ENCODE measurements at places on chromosomes 16 and 17. TPM values are rescaled to one million over a fixed set of nuclear protein-coding genes. Genes with fewer than 3 reads are reported as not detected.

The ODAD4 gene
- total RNA-seq, result 0.38 TPM

The TBX4 gene
- not detected for total RNA-seq

The ADAT1 gene
- 53.5 TPM for total RNA-seq

The CNEP1R1 gene
- 19.7 TPM for total RNA-seq

The PIRT gene
- not detected for total RNA-seq

The DNAAF8 gene
- total RNA-seq, result 0.25 TPM

The PRAC1 gene
- total RNA-seq, result not detected

The PSMD7 gene
- 140 TPM for total RNA-seq

The MPP2 gene
- total RNA-seq, result 1.7 TPM

All from activated CD8-positive, alpha-beta memory T cell treated with anti-CD3 and anti-CD28 coated beads for 36 hours (primary cell).